ENCODE measurements at places on chromosomes 6 and 20. TPM values are rescaled to one million over a fixed set of nuclear protein-coding genes. Genes with fewer than 3 reads are reported as not detected.

Gene VGLL2
- not detected for total RNA-seq

Gene TINAG
- total RNA-seq, result 0.21 TPM

Gene EHMT2
- total RNA-seq, result 53.7 TPM

Gene IMPG1
- not detected for total RNA-seq

Gene NNAT
- 10.7 TPM for total RNA-seq
